ENCODE measurements at places on chromosomes 2 and 18. TPM values are rescaled to one million over a fixed set of nuclear protein-coding genes. Genes with fewer than 3 reads are reported as not detected.
A peak's percentile ranks its signal among the peaks of the same experiment; 100 is the strongest.

ID2 gene
- total RNA-seq, result 76.8 TPM

MTX2 gene
- 32.0 TPM for total RNA-seq

LAMA3 gene
- total RNA-seq, result 55.3 TPM

GRCh38 chr2:122100346-122100745 lies 344.9 kb downstream of the TSN start:
- no peak for DNase-seq

DNA sequence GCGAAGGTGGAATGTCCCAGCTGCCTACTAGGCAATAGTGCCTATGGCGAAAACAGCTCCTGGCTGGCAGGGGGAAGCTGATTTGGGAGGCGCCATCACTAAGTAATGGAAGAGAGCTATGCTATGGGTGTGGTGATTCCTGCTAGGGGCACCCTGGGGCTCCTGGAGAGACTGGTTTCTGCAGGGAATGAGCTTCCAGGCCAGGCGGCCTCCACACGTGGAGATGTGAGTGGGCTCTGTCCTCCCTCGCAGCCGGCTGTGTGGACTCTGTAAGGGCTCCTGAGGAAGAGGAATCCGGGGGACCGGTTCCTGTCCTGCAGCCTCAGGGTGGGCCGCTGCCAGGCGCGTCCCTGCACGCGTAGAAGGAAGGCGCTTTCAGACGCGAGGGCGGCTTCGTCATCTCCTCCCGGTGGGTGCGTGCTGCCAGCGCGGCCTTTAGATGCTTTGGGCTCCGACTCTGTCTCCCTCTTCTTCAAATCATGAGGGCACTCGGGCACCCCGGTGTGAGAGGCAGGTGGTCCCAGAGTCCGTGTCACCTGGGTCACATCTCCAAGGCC lies 55.5 kb upstream of the ANKRD62 start:
- peak; percentile 39 for DNase-seq

GRCh38 chr2:146228466-146229058 lies 1616.3 kb upstream of the ACVR2A start:
- no peak for DNase-seq

DNA sequence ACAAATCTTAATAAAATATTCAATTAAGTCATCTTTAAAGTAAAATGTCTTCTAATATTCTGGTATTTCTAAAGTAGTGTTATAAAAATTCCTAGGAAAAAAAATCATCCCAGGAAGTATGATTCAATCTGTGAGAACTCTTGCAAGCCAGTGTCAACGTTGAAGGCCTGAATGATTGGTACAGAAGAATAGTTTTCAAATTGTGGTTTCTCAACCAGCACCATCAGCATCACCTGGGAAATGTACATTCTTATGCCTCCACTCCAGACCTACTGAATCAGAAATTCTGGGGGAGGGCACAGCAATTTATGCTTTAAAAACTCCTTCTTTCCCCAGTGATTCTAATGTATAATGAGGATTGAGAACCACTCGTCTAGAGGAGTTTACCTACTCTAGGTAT lies 62.3 kb upstream of the C2orf15 start:
- DNase-seq, result no peak

PSD4 gene
- total RNA-seq, result 1.8 TPM

AFF3 gene
- total RNA-seq, result 44.5 TPM

- no peak for DNase-seq
These were observed 270.7 kb downstream of the HAUS1 start for GRCh38 chr18:46374850-46375249.

DNA sequence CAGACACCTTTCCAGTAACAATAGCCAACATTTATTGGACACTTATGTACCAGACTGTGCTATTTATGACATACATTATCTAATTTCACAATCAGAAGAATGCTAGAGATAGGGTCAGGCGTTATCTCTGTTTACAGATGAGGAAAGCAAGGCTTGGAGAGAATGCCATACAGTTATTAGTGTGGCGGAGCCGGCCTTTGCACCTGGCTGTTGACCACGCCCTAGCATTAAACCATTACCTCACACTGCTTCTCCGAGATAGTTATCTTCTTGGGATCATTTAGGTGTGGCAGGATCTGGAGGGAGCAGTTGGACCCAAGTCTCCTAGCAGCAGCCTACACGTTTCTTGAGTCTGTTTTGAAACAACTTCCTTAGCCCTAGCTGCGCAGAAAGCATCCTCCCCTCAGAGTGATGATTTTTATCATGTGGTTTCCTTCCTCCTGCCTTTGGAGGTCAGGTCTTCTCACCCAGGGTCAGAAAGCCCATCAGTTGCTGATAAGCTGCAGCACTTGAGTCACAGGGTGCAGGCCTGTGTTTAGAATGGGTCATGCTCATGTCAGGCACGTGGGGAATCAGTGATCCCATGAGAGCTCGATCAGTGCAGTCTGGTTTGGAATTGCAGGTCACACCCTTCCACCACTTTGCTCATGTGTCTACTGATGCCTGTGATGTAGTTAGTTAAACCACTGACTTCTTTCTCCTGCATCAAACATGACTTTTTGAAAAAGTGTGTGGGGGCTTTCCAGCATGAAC lies 118.2 kb downstream of the SPTBN1 start:
- no peak for DNase-seq

GRCh38 chr18:13219593-13220159 lies 1.1 kb downstream of the LDLRAD4 start:
- no peak for DNase-seq

DNA sequence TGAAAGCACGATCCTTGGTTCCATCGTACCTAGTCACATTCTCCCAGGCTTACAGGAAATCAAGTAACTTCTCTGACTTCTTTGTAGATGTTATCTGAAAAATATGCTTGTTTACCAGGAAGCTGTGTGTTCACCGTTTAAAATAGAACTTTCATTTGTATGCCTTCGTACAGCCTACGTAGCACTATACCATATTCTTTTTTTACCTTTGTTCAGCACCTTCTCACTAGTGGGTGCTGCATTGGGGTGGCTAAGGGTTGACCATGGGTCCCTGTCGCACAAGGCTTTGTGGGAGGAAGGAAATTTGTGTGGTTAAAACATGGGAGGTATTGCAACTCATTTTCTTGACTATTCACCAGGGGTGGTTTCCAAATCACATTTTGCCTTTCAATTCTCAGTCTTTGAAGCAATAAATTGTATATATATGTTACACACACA lies 16.6 kb downstream of the MALT1 start:
- DNase-seq, result no peak

- DNase-seq, result no peak
These were observed 221.4 kb upstream of the TRIB2 start for GRCh38 chr2:12495247-12495868.

GALNT5 gene
- total RNA-seq, result 8.1 TPM

- DNase-seq, result no peak
These were observed 31.5 kb downstream of the CDCA7 start for GRCh38 chr2:173386021-173386737.

- DNase-seq, result no peak
These were observed 410.7 kb upstream of the DSEL start for GRCh38 chr18:67926929-67927864.

DNA sequence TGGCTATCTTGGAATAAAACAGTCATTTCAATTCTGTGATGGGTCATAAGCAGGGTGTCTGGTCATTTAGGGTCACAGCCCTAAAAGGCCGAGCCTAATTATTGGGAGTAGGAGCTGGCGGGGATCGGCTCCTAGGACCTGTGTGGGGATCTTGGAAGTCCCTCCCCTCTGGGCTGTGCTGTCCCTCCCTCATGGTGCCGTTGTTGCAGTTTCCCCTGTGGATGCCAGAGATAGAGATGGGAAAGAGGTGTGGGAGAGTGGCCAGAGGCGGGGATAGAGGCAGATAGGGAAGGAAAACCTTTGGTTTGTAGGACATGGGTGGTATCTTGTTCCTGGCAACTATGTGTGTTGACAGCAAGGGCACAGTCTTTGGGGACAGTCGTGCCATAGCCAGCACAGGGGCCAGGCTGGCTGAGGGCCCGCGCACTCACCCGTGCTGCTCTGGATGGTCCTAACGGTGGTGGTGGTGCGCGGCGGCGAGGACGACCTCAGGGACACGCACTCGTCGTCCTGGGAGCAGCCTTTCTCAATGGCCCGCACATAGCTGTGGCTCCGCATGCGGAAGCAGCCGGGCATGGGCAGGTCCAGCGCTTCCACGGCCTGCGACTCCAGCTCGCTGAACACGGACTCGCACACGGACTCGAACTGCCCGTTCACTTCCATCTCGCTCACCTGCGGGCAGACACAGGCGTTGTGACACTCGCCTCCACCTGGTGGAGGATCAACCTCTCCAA lies 278.9 kb downstream of the TGIF1 start:
- no peak for DNase-seq

CCDC74A gene
- total RNA-seq, result not detected

- no peak for DNase-seq
These were observed 77.2 kb upstream of the TLK1 start for GRCh38 chr2:171237751-171238505.

- DNase-seq, result no peak
These were observed 29.8 kb downstream of the AGAP1 start for GRCh38 chr2:235523486-235524150.

- no peak for DNase-seq
These were observed 701.2 kb upstream of the CDH7 start for GRCh38 chr18:65049586-65049985.

DNA sequence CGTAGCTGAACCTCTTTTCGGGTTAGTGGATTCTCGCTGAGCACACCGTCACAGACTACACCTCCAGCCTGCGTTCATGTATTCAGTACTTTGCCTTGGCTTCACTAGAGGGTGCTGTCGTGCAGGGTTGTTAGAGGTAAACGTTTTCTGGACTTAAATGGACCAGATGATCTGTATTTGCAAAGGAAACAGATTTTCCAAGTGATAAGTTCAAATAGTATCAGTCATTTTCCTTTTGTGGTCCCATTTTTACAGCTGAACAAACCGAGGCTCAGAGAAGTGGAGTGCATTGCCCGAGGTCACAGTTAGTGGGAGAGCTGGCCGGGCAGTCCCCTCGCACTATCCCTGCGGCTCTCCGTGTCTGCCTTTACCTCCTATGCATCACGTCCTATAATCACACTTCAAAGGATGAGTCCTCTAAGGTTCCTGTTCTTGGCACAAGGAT lies 125.9 kb downstream of the MAP4K4 start:
- DNase-seq, result peak; percentile 38

GRCh38 chr18:66210875-66211274 lies 393.0 kb downstream of the CDH19 start:
- DNase-seq, result no peak

ACKR3 gene
- 61.5 TPM for total RNA-seq

CYP27C1 gene
- 1.2 TPM for total RNA-seq

DNA sequence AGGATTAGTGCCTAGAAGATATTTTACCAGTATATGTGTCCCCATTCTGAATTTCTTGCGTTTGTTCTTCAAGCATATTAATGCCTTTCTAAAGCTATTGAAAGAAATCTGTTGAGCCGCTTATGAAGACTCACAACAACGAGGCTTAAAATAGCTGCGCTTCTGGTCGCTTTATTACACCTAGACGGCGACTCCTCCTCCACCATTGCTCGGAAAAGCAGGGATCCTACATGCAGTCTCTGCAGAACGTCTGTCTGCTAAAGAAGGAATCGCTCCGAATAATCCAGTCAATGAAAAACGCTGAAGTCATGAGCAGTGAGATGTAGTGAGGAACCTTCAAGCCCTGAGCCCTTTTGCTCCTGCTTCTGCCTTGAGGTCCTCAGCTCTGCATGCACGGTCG lies 94.8 kb upstream of the ZNF516 start:
- DNase-seq, result no peak

DNA sequence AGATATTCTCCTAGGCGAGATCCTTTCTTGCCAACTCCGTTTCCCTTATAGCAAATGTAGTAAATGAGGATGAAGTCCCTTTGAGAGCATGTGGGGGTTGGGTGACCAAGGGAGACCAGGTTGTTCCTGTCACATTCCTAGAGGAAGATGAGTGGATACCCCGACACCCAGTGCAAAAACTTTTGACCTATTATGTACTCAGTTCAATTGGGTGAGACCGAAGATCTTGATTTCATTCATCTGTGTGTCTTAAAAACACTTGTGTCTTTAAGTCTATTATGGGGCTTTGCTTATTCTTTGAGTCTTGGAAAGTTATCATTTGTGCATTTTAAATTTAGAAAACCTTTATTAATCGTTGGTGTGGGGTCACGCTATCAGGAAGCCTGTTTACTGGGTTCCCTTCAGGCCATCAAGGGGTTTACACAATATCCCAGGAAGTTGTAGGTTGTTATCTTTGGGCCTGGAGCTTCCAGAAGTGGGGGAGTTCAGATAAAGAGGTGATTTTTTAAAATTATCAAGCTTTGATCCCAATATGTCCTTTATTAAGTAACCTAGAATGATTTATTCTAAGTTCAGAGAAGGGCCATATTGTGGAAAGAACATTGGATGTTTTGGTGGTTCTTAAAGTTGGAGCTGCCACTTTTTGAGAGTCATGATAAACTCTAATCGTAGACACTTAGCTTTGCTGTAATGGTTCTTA lies 2.8 kb downstream of the RHOB start:
- no peak for DNase-seq

DNA sequence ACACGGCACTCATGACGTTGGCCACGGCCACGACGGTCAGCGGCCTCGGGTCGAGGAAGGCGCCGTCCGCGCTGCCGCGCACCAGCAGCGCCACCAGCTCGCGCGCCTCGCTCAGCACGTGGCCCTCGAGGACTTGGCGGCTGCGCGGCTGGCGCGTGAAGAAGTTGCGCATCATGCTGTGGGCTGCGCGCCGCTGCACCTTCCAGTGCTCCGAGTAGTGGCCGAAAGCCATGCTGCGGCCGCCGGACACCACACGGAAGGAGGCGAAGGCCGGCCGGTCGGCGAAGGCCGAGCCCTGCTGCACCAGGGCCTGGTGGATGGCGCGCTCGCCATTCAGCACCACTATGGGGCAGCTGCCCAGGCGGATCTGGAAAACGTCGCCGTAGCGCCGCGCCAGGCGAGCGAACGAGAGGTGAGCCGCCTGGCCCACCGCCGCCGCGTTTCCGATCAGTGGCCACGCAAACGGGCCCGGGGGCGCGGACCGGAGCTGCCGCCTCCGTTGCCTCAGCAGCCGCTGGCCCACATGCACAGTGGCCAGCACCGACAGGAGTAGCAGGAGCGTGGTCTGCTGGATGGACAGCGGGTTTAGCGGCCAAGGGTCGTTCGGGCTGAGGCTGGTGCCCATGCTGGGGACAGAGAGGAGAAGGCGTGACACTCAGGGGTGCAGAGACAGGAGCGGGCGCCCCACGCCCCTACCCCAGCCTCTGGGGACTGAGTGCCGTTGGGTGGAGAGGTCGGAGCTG lies 1.0 kb downstream of the CYP1B1 start:
- no peak for DNase-seq

GRCh38 chr2:42554392-42554791 lies 14.0 kb upstream of the MTA3 start:
- DNase-seq, result no peak

All from uterus (tissue), 4 donors.